ENCODE measurements at places on chromosomes 11 and 22.

DNA sequence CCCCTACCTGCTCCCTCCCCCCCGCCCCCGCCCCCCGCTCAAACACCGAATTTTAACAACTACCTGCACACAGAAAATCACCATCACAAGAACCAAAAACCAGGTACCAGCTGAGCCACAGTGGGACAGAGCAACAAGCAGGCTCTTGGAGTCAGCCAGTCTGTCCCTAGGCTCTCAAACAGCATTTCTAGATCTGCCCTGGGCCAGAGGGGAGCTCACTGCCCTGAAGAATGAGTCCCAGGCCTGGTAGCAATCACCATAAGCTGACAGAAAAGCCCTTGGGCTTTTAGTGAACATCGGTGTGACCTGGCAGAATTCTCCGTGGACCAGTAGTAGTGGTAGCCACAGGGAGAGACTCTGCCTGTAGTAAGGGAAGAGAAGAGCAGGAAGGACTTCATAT, 58.3 kb downstream of the C11orf87 start:
- no peak for DNase-seq

DNA sequence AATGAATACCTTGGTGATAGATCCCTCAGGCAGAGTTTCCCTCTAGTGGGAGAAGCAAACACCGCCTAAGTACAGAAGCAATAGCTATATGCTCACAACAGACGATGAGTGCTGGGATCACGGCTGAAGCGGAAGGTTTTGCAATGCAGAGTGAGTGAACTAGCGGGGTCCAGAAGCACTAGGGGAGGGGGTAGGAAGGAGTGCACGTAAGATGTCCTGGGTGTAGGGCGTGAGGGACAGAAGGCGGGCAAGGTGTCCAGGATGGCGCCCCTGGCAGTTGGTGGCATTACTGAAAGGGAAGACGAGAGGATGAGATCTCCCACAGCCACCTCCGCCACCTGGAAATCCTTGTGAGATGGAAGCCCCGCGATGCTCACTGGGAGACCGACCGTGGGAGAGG, 81.0 kb downstream of the ETS1 start:
- no peak for DNase-seq

DNA sequence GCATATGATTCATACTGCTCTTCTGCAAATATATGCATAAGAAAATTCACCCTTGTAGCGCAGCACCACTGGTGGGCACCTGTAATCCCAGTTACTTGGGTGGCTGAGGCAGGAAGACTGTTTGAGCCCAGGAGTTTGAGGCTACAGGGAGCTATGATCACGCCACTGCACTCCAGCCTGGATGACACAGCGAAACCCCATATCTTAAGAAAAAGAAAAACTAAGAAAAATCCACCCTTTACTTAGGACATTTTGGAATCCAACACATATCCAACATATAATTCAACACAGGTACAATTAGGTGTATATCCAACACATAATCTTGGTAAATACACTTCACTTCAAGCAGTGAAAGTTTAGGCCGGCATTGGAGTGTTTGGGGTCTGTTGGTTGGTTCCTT, 255.5 kb upstream of the PITPNB start:
- DNase-seq: no peak

- no peak for DNase-seq
These were observed 14.4 kb downstream of the C22orf42 start for GRCh38 chr22:32144496-32145274.

DNA sequence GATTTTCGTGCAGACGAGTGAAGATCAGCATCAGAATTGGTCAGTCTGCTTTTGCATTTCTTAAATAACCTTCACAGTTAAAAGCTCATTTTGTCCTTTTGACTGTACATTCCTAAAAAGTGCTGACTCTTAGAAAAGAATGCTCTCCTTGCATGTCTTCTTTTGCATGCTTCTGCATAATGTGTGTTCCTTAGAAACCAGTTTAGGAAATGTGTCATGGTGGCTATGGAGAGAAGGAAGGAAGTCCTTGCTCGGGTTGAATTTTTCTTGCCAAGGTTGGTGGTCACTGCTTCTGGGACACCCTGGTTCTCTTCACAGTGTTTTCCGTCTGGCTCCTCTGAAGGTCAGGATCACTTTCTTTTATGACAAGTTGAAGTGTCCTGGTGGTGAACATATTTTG, 6.8 kb downstream of the AP2A2 start:
- DNase-seq: no peak

GRCh38 chr11:13054278-13054677, 45.2 kb downstream of the RASSF10 start:
- no peak for DNase-seq

GRCh38 chr11:61193596-61193995, 9.7 kb upstream of the PGA3 start:
- no peak for DNase-seq

- DNase-seq: no peak
These were observed 54.2 kb downstream of the IRAG1 start for GRCh38 chr11:10639350-10639749.

All from stimulated activated CD4-positive, alpha-beta T cell treated with anti-CD3 and anti-CD28 coated beads, Interleukin-1b, Interleukin-23, amount 100 ng/mL, for 1 hour (primary cell).